MG63 (cell line): ENCODE measurements at places on chromosomes 16 and 17. TPM values are rescaled to one million over a fixed set of nuclear protein-coding genes. Genes with fewer than 3 reads are reported as not detected.

GRCh38 chr16:65105171-65105570, 16.7 kb downstream of the CDH11 start:
- DNase-seq = no peak

DNA sequence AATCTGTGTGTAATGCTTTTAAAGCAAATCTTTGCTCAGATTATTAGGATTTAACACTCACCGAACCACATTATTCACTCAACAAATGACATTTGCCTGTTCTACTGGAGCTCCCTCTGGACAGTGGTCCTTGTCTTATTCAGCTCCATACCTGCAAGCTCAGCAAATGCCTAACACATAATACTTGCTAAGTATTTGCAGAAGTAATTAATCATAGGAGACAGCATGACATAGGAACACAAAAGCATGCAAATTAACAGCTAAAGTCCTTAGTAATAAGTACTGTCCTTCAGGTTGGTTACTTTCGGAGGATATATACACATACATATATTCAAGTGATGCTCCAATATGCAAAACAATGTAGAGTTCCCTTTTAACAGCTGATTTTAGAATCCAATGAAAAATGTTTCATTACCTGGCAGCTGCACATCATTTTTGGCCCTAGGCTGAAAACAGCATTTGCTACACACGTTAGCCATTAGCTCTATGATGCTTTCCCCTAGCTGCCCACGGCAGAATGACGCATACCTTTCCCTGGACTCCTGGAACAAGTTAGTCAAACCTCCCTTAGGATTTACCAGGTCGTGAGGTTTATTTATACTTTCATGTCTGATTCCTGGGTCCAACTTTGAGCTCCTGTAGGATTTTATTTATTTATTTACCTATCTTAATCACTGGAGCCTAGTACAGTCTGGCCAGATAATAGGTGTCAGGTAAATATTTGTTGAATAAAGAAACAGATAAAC, 8.6 kb downstream of the BRD7 start:
- DNase-seq = no peak

- no peak for DNase-seq
Measured at GRCh38 chr16:87795336-87795735, 29.6 kb upstream of the KLHDC4 start.

DNA sequence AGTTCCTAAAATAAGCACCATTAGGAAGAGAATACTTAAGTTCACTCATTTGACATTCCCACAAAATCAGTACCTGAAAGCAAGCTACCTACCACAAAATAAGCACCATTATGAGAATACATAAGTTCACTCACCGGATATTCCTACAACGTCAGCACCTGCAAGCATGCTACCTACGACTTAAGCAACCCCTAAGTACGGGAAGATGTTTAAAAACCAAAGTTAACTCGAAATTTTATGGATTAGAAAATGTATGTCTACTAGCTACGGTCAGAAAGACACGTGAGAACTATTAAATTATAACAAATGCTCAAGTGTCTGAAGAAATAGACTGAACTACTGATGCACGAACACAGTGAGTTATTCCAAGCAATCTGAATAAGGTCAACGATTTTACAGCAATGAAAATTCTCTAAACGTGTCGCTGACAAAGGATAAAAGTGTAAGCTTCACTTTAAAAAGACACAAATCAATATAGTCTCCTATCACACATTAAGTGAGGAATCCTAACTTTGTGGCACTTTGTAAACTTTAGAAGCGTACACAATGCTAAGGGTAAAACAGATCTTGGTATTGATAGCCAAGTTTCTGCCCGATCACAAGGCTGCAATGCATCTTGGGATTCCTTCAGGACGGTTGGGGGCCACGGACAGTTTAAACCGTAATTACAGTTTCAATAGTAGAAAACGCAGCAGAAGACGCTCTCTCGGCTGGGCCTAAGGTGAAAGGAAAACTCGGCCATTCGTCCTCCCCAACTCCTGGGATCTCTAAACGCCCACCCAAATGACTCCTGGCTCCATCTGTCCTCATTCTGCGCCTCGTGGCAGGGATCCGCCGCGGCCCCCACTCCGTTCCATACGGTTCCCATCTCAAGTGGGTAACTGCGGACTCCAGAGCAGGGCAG, 1.3 kb downstream of the GSPT1 start:
- DNase-seq = peak; percentile 37

DNA sequence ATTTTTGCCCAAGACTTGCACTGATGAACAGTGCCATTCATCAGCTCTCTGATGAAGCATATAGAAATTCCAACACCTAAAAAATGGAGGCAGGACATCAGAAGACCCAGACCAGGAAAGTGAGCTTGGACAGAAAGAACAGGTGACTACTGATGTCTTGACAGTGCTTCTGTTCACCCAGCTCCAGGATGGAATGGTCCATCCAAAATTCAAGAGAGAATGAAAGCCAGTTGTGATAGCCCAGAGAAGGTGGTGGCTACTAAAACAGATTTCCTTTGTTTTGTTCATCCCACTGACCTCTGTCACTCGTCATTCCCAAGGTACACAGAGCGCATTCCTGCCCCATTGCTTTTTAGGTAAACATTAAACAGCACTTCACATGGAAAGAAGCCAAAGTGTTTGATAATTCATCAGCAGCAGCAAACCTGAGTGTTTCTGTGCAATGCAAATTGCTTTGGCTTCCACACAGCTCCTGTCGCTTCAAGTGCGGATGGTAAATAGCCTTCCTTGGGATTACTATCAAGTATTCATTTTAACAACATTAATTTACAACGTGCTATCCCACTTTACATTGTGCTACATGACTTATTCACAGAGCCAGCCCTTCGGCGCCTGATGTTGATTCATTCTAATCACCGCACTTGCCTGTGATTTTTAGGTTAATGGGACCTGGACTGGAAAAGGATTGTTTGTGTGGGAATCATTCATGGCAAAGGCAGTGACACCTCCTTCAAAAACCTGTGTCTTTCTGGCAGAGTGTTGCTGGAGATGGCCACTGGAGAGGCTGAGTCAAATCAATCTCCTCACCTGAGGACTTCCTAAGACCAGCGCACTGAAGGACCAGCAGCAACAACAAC, 65.1 kb upstream of the TOX3 start:
- DNase-seq = no peak

DNA sequence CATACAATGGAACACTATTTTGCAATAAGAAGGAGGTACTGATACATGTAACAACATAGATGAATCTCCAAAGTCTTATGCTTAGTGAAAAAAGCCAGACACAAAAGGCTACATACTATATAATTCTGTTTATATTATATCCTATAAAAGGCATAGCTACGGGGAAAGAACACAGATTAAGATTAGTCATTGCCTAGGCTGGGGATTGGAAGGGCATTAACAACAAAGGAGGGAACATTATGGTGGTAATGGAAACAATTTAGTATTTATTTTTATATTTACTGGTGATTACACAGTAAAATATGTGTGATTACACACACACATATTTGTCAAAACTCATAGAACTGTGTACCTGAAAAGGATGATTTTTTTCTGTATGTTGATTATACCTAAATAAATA, 278.1 kb downstream of the ZFHX3 start:
- DNase-seq = no peak

GRCh38 chr16:10321407-10322387, 64.2 kb upstream of the ATF7IP2 start:
- DNase-seq = no peak

- DNase-seq = no peak
Measured at GRCh38 chr17:39261286-39261685, 35.5 kb upstream of the STAC2 start.

DNA sequence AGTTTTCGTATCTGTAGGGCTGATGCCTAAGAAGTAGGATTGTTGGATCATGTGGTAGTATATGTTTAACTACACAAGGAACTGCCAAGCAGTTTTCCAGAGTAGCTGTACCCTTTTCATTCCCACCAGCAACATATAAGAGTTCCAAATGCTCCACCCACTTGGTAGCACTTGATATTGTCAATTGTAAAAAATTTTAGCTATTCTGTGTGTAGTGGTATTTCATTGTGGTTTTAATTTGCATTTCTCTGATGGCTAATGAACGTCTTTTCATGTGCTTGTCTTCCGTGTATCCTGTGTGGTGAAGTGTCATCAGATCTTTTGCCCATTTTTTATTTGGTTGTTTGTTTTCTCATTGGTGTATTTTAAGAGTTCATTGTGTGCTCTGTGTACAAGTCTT, 69.7 kb downstream of the TANC2 start:
- no peak for DNase-seq

DNA sequence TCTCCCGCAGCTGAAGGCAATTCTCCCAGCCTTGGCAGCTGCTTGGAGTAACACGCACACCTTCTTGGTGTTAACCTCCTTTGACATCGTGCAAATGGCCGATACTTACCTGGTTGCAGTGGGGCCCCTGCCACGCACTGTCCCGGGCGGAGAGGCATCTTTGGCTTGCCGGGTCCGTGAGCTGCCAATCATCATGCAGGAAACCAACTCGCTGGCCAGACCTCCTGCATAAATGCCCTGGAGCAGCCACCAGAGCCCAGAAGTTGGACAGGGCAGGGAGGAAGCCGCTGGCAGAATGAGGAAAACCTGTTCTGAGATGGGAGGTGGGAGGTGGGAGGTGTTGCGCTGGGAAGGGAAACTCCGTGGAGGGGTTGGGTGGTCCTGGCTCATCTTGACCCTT, 41.7 kb upstream of the CREBBP start:
- DNase-seq = no peak

- DNase-seq = peak; percentile 29
Measured at GRCh38 chr16:52114379-52114778, 432.6 kb downstream of the TOX3 start.

DNA sequence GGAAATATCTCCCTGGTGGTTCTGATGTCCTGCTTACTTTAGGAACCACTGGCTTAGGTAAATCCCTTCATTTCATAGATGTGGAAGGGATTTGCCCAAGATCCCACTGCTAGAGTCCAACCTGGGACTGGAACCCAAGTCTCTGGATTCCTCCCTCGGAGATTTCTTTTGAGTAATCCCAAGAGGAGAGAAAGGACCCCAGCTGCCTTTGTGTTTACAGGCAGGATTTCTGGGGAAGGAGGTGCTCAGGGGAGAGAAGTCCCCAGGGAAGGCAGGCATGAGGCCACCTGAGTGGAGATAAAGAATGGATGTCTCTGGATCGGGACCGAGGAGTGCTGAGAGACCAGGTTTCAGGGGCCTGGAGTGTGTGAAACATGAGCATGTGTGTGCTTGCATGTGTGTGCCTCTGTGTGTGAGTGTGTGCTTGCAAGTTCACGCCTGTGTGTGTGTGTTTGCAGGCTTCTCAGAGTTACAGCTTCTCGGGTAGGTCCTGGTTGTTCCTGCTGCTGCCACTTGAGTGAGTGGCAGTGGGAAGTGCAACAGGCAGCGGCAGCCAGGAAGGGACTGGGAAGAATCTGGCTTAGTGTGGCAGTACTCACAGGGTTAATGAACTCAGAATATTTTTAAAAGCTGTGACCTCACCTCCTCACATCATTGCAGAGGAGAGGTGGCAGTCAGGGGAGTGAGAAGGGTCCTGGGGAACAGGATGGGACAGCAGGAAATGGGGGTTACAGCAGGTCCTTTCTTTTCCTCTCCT, 2.2 kb downstream of the KCNH6 start:
- DNase-seq = no peak

GRCh38 chr16:8585041-8585440, 5.3 kb downstream of the TMEM114 start:
- no peak for DNase-seq

- no peak for DNase-seq
Measured at GRCh38 chr17:50767030-50767429, 288 bp downstream of the ANKRD40CL start.

GRCh38 chr16:89511374-89511773, 3.2 kb downstream of the SPG7 start:
- DNase-seq = no peak

DNA sequence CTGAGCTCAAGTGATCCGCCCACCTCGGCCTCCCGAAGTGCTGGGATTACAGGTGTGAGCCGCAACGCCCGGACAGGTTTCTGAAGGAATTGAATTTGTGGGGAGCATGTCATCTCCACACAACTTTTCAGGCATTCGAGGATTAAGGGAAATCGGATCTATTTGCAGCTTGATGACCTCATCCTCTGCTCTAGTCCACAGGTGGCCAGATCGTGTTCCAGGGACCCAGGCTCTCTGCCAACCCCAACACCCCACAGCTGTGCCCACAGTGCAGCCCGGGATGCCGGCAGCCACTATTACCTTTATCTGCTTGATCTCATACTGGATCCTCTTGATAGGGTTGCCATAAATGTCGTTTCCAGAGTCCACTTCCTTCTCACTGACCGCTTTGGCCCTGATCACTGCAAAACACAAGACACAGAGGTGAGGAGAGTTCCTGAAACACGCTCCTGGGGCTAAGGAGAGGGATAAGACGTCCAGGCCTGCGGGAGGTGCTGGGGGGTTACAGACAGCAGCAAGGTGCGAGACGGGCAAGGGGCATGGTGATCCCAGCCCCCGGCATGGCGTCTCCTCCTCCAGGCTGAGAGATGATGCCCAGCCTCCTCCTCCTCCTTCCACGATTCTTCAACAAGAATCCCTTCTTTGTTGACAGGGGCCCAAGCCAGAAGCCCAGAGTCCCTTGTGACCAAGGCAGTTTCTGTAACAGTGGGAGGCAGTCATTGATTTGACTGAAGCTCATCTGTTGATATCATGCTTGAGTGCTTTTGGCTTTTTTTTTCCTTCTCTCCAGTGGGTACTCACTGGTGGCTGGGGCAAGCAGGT, 29.3 kb downstream of the CEP295NL start:
- DNase-seq = peak; percentile 72

DNA sequence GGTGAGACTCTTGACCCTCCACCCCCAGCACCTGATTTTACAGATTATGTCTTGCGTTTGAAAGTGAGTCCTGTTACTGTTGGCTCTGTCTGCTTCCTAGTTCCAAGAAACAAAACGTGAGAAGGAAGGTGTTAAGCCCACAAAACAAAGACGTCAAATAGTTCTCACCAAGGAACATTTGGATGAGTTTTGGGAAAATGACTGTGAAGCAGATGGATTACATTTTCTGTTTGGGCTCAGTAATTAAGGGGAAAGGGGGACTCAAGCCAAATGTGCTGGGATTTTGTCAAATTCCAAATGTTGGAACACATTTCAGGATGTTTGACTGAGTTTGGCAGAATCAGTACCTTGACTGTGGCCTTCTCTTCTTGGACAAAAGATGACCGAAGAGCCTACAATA, 71.2 kb downstream of the PCTP start:
- DNase-seq = no peak

DNA sequence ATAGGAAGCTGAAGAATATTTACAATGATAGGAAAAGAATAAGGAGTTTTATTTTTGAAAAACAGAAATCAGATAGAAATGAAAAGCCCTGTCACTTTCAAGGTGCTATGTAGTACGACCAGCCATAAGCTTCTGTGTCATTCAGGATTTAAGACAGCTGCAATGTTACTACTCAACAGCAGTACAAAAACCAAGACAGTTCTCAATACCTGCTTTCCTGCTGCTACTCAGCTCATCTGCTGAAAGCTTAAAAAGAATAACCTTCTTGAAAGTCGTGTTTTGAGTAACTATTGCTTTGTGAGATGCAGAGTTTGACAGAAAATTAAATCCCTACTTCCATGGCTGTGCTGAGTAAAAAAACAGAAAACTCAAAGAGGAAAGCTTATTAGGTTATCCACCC, 8.7 kb downstream of the GRB2 start:
- no peak for DNase-seq

The MYO15A gene
- not detected in 2 replicates for total RNA-seq

The C17orf78 gene
- not detected in 2 replicates for total RNA-seq

The EPN3 gene
- not detected in 2 replicates for total RNA-seq

The MED31 gene
- 7.7 and 10.6 TPM in 2 replicates for total RNA-seq

The CARD14 gene
- total RNA-seq = 0.10 TPM in 1 of 2 replicates, not detected in the other

The USP32 gene
- 24.7 and 37.4 TPM in 2 replicates for total RNA-seq
